Activated T-helper 2 cell treated with anti-CD3 and anti-CD28 coated beads, Interferon-gamma antibody, Interleukin-2, Interleukin-4, amounts not matched to agents 10 μg/mL and 5 μg/mL and 100 μg/mL, durations not matched to agents 14 hours and 24 hours and 36 hours (primary cell): ENCODE measurements at places on chromosomes 3 and 15.

DNA sequence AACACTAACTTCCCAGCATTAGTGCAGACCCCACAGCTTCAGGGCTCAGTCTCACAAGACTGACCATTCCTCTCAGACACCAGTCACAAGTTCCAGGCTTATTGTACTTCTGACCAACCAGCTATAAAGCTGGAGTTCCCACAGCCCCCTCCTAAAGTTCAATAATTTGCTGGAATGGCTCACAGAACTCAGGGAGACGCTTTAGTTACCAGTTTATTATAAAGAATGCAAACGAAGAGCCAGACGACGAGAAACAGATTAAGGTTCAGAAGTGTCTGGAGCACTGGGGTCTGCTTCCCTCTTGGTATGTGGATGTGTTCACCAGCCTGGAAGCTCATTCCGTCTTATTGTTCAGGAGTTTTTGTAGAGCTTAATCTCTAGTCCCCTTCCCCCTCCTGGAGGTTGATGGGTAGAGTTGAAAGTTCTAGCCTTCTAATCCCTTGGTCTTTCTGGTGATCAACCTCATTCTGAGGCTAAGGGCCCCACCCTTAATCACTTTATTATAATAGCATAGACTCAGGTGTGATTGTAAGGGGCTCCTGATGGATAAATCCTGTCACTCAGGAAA is 4.8 kb upstream of the CSRNP1 start:
- no peak for DNase-seq
- H3K4me1 ChIP-seq, result peaks cover 18% of the 10 kb centered on the region
- H3K27ac ChIP-seq, result no peak overlapping the region
- peaks cover 18% of the 10 kb centered on the region for H3K27me3 ChIP-seq
- H3K4me3 ChIP-seq, result no peak overlapping the region

GRCh38 chr15:85955501-85956391 is 123.9 kb upstream of the AGBL1 start:
- H3K27me3 ChIP-seq, result no peaks in the 10 kb centered on the region
- DNase-seq, result no peak
- no peaks in the 10 kb centered on the region for H3K36me3 ChIP-seq

- peaks cover 6% of the 10 kb centered on the region for H3K27me3 ChIP-seq
- no peak overlapping the region for H3K4me3 ChIP-seq
- H3K27ac ChIP-seq, result no peak overlapping the region
- DNase-seq, result no peak
- no peaks in the 10 kb centered on the region for H3K4me1 ChIP-seq
- no peaks in the 10 kb centered on the region for H3K36me3 ChIP-seq
Observed at GRCh38 chr15:51135276-51135675, 40.6 kb upstream of the TNFAIP8L3 start.

DNA sequence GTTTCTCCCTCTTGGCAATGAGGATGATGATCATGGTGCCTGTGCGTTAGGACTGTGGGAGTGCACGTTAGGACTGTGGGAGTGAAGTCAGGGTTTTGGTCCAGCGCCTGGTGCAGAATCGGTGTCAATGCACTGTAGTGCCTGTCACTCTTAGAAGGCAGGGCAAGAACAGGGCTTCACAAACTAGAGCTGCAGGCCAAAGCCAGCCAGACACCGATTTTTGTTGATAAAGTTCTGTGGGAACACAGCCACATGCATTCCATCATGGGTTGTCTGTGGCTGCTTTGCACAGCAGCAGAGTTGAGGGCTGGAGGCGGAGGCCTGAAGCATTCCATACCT is 32.6 kb upstream of the NR2C2 start:
- H3K27ac ChIP-seq, result no peak overlapping the region
- H3K4me1 ChIP-seq, result no peaks in the 10 kb centered on the region
- no peak for DNase-seq

DNA sequence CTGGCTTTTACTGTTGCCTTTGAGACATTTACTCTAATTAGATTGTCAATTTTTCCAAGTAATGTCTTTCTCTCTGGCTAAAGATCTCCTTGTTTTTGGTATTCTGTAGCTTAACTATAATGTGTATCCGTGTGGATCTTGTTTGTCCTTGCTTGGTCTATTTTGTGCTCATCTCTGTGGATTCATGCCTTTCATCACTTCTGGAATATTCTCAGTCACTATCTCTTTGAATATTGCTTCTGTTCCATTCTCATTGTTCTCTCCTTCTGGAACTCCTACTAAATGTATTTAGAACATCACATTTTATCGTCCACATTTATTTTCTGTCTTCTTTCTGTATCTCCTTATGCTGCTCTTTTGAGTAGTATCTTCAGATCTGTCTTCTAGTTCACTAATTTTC is 12.7 kb downstream of the PGPEP1L start:
- H3K27me3 ChIP-seq, result peaks cover 22% of the 10 kb centered on the region
- no peak for DNase-seq
- H3K27ac ChIP-seq, result no peak overlapping the region
